ENCODE measurements at places on chromosomes 5 and 9. TPM values are rescaled to one million over a fixed set of nuclear protein-coding genes. Genes with fewer than 3 reads are reported as not detected.

DNA sequence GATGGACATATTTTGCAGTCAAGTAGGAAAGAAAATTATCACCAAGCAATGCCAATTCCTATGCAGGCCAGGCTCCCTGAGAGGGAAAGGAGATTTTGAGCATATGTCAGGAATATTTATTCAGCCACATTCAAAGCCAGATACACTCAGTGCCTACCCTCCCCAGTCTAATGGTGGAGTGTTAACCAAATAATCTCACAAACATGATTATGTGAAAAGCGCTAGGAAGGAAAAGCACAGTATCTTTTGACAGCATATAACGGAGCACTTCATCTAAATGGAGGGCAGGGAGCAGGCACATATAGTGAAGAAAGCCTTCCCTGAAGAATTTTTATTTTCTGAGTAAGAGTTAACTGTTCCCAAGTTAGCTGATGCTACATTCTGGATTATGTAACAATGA, 80.3 kb upstream of the SLC30A5 start:
- no peak for DNase-seq

DNA sequence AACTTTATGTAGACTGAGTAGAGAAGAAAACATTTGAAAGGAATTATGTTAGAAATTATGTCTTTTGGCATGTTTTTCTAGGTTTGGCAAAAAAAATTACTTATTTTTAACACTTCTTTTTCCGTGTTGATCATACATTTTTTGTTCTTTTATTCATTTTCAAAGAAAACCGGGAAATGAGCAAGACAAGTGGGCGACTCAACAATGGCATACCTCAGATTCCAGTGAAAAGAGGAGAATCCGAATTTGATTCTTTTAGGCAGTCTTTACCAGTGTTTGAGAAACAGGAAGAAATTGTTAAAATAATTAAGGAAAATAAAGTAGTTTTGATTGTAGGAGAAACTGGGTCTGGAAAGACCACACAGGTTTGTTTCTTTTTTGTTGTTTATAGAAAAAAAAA, 12.9 kb downstream of the YTHDC2 start:
- no peak for DNase-seq

- no peak for DNase-seq
Observed at GRCh38 chr5:149586708-149587318, 5.5 kb downstream of the ARHGEF37 start.

- DNase-seq, result no peak
Observed at GRCh38 chr9:81664638-81665222, 24.6 kb downstream of the TLE1 start.

- DNase-seq, result no peak
Observed at GRCh38 chr5:128877476-128877875, 87.8 kb upstream of the SLC27A6 start.

- no peak for DNase-seq
Observed at GRCh38 chr5:178695556-178695955, 34.9 kb downstream of the ZNF354A start.

GRCh38 chr5:80565330-80565729, 4.8 kb downstream of the ANKRD34B start:
- DNase-seq, result no peak

DNA sequence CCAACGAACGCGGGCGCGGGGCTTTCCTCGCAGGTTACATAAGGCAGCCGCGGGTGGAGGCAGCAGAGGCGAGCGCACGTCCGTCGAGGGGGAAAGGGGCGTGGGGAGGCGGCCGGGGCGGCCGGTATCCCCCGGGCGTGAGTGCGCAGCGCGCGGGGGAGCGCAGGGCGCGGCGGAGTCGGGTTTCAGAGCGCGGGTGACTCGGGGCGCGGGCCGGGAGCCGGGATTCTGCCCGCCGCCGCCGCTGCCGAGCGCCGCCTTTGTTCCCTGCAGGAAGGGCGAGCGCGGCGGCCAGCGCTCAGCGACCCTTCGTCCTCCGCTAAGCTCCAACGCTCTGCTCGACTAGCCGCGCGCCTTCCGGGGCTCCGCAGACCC, at the start of gene COL15A1:
TSS of gene COL15A1 (plus strand) at position 226 of the 375 bp plus-strand sequence. CDS start 155 bp downstream, outside the sequence.
- no peak for DNase-seq

DNA sequence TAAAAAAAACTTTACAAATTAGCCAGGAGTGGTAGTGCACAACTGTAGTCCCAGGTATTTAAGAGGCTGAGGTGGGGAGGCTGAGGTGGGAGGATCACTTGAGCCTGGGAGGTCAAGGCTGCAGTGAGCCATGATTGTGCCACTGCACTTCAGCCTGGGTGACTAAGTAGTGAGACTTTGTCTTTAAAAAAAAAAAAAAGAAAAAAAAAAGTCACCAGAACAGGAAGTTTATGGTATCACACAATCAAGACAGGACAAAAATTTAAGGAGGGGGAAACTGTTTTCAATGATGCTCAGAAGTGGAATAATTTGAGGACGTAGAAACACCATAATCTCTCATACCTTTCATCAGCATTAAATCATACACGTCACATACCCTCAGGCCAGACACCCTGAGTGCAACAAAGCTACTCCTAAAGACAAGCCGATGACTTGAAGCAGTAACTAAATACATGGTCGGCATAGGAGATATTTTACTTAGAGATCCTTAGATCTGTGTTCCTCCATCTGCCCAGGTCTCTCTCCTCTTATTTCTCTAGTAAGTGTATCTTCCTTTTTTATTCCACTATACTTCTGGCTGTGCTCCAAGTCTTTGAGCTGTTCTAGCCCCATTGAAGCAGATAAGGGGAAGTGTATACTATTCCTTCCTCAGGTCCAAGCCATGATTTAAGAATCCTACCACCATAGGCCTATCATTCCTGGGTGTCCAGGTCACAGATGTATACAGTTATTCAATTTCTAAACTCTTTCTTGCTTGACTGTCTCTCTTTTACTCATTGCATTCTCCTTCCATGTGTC, 91.3 kb upstream of the APC start:
- no peak for DNase-seq

DNA sequence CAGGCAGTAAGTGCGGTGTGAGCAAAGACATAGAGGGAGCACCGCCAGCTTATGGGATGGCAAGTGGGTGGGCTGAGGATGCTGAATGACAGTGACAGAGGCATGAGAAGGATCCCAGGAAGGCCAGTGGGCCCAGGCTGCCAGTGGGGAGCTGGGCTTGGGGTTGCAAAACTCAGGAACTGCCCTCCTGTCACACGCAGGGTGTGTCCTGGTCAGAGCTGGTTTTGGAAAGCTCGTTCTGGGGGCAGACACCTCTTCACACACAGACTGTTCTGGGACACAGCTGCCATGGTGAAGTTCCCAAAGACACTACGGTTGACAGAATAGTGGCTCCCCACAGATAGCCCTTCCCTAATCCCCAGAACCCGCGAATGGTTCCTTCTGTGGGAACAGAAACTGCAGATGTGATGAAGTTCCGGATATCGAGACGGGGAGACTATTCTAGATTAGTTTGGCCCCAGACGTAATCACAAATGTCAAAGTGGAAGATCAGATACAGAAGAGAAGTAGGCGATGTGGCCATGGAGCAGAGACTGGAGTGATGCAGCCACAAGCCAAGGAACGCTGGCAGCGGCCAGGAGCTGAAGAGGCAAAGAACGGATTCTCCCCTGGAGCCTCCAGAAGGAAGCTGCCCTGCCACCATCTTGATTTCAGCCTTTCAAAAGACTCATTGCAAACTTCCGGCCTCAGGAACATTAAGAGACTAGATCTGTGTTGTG, 159.0 kb downstream of the COL23A1 start:
- DNase-seq, result no peak

GRCh38 chr5:32263684-32264083, 49.1 kb downstream of the MTMR12 start:
- no peak for DNase-seq

DNA sequence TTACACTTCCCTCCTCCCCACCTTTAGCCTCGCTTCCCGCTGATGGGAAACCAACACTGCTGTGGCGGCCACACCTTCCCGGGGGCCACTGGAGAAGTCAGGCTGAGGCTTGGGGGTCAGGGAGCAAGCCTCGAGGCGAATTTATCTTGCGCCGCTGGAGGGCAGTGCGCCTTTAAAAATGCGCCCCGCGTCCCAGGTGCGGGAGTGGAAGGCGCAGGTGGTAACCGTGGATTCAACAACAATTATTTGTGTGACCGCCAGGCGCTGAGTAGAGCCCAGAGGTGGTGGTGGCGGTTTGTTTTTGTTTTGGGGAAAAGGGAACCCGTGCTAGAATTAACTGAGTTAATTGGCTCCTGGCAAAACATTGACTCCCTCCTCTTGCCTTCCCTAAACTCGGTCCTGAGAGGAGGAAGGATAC, 1.1 kb downstream of the CFAP77 start:
- peak; percentile 53 for DNase-seq

GRCh38 chr5:67195406-67196275, 958 bp downstream of the CD180 start:
- DNase-seq, result no peak

DNA sequence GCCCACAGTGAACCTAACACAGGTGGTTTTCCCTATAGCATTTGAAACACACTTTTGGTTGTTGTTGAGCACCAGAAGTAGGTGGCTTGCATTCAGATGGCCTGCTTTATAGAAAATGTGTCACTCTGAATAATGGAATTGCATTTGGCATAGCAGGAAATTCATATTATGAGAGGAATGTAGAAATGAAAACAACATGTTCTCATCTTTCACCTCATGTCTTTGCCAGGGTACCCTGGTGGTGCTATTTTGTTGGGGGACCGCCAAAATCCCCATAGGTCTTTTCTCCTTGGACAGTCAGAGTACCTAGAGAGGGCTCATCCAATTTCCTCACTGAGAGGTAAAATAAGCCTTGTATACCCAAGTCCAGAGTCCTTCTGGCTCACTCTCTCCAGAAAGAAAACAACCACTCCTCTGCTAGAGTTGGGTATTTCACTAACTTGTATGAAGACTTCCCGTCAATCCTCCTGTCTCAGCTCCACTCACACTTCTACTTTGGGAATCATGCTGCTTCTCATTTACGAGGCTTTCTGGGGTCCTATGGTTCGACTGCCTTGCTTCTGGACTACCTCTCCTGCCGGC, 67.4 kb downstream of the MRPS27 start:
- DNase-seq, result no peak

GRCh38 chr5:125812651-125813050, 610.6 kb upstream of the GRAMD2B start:
- no peak for DNase-seq

- no peak for DNase-seq
Observed at GRCh38 chr9:114409103-114409780, 21.5 kb upstream of the AKNA start.

GRCh38 chr5:88172847-88173758, 95.5 kb downstream of the TMEM161B start:
- peak; percentile 32 for DNase-seq

- DNase-seq, result no peak
Observed at GRCh38 chr5:29218138-29218537, 1975.3 kb upstream of the CDH6 start.

DNA sequence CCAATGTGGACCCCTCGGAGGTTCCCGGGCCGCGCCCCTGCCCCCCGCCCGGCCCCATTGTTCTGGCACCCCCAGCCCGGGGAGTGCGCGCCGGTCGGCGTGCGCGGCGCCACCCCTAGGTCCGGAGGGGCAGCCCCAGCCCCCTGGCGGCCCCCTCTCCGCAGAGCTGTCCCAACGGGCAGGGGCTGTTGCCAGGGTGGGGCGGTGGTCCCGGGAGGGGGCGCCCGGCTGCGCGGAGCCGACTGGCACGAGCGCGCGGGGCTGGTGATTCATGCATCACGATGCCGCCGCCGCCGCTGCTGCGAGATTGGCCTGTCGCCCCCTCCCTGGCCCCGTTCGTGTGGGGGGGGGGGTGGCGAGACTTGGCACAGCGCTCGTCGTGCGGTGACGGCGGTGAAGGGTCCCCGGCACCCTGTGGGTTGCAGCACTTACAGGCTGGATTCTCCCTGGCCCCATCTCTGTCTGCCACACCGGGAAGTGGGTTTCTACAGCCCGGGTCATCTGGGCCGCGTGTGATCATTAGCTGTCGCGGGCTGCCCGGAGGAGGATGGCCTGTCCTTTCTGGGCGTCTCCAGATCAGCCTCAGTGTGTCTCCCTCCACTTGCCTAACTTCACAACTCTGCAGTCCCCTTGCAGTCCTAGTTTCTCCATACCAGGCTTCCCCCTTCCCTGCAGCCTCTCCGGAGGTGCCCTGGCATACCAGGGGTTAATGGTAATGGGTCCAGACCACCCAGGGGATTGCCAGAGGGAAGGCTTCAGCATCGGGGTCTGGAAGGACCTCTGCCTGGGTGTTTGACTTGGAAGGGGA, 858 bp downstream of the NCS1 start:
- DNase-seq, result no peak

DNA sequence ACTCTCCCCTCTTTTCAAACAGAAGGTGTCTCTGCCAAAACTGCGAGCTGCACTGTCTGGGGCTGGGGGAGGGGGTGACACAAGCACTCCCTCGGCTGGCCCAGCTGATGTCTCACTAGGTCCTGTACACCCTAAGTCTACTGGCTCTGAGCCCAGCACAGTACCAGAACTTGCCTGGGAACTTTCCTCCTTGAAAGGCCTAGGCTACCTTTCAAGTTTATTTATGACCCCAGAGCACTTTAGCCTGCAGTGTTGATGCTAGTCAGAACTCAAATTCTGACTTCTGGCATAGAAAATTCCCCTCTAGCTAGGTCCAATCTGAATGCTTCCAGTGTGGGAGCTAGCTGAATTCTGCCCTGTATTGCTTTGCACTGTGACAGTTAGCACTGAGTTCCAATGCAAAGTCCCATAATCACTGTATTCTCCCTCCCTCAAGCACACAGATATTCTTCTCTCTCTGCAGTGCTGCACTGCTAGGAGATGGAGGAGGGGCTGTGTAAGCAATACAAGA, 10.5 kb downstream of the LURAP1L start:
- peak; percentile 61 for DNase-seq

MPDZ gene
- 2.3 TPM for total RNA-seq

CRB2 gene
- total RNA-seq, result 0.69 TPM

CORO2A gene
- total RNA-seq, result 53.8 TPM

Measured in colonic mucosa (tissue), 4 donors.